CD4-positive, alpha-beta memory T cell (primary cell): ENCODE measurements at places on chromosomes 6 and 20.

GRCh38 chr6:154901876-154902552, 93.1 kb upstream of the TIAM2 start:
- DNase-seq: no peak

DNA sequence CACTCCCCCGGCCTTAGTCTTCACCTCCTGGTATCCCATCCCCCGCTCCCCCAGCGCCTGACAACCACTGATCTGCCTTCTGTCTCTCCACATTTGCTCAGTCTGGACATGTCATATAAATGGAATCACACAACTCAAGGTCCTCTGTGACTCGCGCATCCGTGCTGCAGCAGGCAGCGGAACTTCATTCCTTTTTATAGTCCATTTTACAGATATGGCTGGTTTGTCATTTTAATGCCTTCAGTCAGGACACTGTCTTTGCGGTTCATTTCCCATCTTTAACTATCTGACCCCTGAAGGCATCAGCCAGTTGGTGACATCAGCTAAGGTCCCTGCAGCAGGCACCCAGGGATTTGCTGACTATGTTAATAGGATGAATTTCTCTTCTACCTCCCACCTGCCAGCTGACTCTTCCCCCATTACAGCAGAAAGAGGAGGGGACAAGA, 125.7 kb downstream of the ZMYND8 start:
- DNase-seq: no peak

GRCh38 chr6:147738516-147739162, 230.1 kb downstream of the SAMD5 start:
- DNase-seq: no peak

DNA sequence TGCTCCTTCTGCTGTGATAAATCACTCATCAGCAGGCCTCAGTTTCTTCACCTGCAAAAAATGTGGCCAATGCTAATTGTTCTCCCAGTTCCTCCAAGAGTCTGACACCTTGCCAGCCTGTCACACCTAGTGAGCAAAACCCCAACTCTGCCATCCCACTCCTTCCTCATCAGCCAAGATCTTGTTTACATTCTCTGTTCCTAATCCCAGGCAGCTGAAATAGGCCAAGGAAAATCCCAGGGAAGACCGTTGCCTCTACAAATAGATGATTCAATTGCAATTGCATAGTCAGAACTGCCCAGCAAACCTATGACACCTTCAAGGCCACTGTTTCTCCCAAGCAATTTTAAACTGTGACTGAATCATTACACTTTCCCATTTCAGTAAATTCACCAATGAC, 78.7 kb downstream of the GMDS start:
- no peak for DNase-seq

DNA sequence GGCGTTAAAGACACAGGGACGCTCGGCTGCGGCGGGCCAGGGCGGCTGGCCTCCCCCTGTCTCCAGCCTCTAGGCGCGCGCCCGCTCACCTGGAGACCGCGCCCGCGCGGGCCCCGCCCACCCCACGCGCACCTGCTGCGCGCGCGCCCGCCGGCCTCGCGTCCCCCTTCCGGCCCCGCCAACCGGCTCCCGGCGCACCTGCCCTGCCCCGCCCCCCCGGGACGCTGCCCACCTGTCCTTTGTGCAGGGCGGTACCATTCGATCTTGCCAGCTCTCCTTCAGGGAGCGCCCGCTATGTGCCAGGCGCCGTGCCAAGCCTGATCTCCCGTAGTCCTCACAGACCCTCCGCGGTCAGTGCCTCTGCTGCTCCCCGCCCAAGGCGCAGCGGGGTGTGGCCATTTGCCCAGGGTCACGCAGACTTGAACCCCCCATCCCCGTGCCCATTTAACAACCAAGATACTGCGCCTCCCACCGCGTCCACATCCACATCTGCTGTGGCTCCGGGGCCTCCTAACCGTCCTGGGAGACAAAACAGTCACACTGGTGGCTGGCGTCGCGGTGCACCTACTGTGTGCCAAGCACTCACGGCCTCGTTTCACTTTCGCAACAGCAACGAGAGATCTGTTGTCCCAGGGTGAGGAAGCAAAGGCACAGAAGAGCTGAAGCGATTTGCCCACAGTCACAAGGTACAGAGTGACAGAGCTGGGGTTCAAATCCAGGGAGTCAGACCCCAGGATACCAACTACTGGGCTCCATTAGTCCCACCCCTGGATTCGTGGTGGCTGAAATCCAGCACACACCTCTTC, 48.1 kb downstream of the NOL4L start:
- peak; percentile 74 for DNase-seq

- no peak for DNase-seq
These were observed 271.2 kb upstream of the TAB2 start for GRCh38 chr6:149046164-149046821.

DNA sequence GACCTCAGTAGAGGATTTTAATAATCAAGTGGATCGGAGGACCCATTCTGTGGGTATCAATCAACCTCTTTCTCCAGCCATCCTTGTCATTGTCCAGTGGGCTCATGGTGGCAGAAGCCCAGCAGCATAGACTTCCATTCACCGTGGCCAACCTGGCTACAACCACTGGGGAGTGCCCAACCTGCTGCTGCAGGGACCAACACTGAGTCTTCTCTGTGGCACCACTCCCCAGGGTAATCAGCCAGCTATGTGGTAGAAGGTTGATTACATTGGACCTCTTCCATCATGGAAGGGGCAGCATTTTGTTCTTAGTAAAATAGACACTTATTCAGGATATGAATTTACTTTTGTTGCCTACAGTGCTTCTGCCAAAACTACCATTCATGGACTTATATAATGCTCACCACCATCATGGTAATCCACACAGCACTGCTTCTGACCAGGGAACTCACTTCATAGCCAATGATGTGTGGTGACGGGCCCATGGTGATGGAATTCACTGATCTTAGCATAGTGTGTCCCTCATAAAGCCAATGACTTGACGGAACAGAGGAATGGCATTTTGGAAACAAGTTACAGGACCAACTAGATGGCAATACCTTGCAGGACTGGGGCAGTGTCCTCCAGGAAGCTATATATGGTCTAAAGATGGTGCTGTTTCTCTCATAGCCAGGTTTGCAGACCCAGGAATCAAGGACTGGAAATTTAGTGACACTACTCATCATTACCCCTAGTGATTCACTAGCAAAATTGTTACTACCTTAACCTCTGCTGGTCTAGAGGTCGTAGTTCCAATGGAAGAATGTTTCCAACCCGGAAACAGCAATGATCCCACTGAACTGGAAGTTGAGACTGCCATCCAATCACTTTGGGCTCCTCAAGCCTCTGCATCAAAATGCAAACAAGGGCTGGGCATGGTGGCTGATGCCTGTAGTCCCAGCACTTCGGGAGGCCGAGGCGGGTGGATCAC, 7.6 kb downstream of the CD24 start:
- DNase-seq: no peak

GRCh38 chr6:79909517-79909916, 37.8 kb downstream of the ELOVL4 start:
- DNase-seq: no peak

- DNase-seq: no peak
These were observed 135.0 kb downstream of the CARMIL1 start for GRCh38 chr6:25414168-25414567.

GRCh38 chr6:167788563-167788903, 38.2 kb upstream of the AFDN start:
- no peak for DNase-seq

DNA sequence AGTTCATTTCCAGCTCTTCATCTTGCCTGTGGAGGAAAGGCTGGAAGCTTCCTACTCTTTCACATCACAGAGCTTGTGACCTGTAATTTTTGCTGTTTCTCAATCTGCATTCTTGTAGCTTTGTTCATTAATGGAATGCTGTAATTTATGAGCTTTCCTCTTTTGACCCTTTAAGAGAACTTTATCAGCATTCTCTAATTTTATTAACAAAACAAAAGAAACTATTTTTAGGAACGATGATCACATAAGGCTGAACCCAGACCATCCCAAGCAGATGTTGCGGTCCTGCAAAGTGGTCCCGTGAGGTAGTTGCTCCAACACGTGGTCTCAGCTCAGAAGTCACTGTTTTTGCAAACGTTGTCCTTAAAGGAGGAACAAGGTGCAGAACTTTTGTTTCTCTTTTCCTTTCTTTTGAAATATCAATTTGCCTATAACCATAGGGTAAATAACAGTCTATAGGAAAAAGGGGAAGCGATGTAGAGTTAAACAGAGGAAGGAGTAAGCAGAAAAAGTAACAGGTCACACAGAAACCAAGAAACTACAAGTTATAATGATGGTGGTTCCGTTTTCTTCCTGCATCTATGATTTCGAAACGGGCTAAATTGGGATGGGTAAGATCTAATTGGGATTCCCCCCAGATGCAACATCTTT, 121.3 kb upstream of the PHACTR1 start:
- no peak for DNase-seq

DNA sequence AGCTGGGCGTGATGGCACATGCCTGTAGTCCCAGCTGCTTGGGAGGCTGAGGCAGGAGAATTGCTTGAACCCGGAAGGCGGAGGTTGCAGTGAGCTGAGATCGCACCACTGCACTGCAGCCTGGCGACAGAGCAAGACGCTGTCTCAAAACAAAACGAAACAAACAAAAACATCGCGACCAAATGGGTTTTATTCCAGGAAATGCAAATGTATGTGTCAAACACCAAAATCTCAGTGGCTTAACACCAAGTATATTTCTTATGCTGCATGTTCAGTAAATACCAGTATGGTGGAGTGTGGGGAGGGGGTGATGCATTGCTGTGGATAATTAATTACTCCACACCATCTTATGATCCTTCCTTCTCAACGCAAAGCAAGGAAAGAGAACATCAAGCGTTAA, 28.1 kb downstream of the ACTR5 start:
- no peak for DNase-seq

- no peak for DNase-seq
These were observed 16.5 kb upstream of the CNKSR3 start for GRCh38 chr6:154526996-154527395.

GRCh38 chr20:56628015-56628872, 862 bp upstream of the TFAP2C start:
- DNase-seq: no peak

- DNase-seq: no peak
These were observed 27.4 kb upstream of the APCDD1L start for GRCh38 chr20:58542411-58543095.
